Lung microvascular endothelial cell (primary cell): ENCODE measurements at places on chromosomes 11 and 22.
A peak's percentile ranks its signal among the peaks of the same experiment; 100 is the strongest.

- DNase-seq = peak; percentile 57
Observed at GRCh38 chr22:41048791-41049717, 43.3 kb upstream of the EP300 start.

DNA sequence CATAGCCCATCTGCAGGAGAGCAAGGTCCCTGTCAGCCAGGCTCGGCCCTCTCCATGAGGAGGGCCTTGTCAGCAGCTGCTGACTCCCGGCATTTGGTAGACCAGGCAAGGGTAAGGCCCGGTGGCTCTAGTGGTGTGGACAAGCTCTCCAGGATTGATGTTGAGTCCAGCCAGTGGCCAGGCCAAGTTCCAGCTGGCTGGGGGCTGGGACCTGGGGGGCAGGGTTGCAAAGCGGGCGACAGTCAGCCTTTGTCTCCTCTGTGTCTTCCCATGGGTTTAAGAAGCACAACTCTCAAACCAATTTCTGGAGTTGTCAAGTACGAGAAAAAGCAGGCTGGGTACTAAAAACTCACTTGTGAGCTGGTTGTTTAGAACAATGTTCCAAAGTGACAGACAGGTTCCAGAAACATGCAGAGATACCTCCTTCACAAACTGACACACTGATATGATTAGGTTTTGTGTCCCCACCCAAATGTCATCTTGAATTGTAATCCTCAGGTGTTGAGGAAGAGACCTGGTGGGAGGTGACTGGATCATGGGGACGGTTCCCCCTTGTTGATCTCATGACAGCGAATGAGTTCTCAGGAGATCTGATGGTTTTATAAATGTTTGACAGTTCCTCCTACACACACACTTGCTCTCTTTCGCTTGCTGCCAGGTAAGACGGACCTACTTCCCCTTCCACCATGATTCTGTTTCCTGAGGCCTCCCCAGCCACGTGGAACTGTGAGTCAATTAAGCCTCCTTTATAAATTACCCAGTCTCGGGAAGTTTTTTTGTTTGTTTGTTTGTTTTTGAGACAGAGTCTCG, 52.3 kb upstream of the SERPIND1 start:
- no peak for DNase-seq

- no peak for DNase-seq
Observed at GRCh38 chr11:64318766-64319761, 1.1 kb downstream of the PRDX5 start.

DNA sequence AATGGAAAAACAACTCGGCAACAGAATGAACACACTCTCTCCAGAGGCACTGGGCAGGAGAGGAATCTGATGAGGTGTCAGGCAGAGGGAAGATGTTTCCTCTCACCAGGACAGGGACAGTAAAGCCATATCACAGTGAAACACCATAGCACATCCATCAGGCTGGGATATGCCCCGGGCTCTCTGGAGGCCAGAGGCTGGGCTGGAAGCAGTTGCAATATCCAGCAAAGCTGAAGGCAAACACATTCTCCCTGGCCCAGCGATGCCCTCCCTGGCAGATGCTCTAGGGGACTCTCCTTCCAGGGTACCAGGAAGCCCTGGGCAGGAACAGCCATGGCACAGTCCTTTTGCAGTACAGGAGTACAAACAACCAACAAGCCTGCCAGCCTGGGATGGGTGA, 11.1 kb downstream of the RSPH14 start:
- DNase-seq = no peak

DNA sequence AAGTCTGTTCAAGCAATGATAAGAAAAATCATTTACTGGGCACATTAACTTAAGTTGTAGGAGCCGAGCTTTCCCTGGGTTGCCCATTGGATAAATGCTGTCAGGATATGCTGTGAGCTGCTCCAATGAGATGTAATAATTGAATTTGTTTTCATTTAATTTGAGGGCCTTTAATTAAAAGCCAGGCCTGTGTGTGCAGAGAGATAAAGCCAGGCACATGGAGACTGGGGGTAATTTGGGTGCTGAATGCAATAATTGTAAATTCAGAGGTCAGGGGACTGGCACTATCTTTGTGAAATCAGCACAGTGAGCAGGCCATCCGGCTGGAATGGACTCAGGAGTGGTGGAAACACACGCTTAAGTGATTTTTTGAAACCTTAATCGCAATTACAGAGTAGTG, 125.8 kb downstream of the OPCML start:
- DNase-seq = no peak
